ENCODE measurements at places on chromosomes 5 and 9. TPM values are rescaled to one million over a fixed set of nuclear protein-coding genes. Genes with fewer than 3 reads are reported as not detected.
A peak's percentile ranks its signal among the peaks of the same experiment; 100 is the strongest.

- no peak overlapping the region for H3K4me3 ChIP-seq
- no peaks in the 10 kb centered on the region for H3K36me3 ChIP-seq
- DNase-seq = no peak
- H3K27ac ChIP-seq = no peak overlapping the region
- no peaks in the 10 kb centered on the region for H3K27me3 ChIP-seq
- no peaks in the 10 kb centered on the region for H3K4me1 ChIP-seq
These were observed 159.4 kb downstream of the RASEF start for GRCh38 chr9:82903503-82903902.

GRCh38 chr5:144484124-144484897 lies 313.6 kb downstream of the KCTD16 start:
- no peaks in the 10 kb centered on the region for H3K4me1 ChIP-seq
- no peaks in the 10 kb centered on the region for H3K27me3 ChIP-seq
- no peak for DNase-seq
- no peaks in the 10 kb centered on the region for H3K36me3 ChIP-seq

- no peak overlapping the region for H3K27ac ChIP-seq
- no peaks in the 10 kb centered on the region for H3K4me1 ChIP-seq
- no peak overlapping the region for H3K4me3 ChIP-seq
- H3K27me3 ChIP-seq = no peaks in the 10 kb centered on the region
- DNase-seq = no peak
These were observed 76.1 kb downstream of the NREP start for GRCh38 chr5:111680737-111681413.

- no peaks in the 10 kb centered on the region for H3K4me1 ChIP-seq
- DNase-seq = no peak
- H3K36me3 ChIP-seq = no peaks in the 10 kb centered on the region
- no peak overlapping the region for H3K27ac ChIP-seq
- no peaks in the 10 kb centered on the region for H3K27me3 ChIP-seq
These were observed 42.5 kb upstream of the BASP1 start for GRCh38 chr5:17174965-17175364.

DNA sequence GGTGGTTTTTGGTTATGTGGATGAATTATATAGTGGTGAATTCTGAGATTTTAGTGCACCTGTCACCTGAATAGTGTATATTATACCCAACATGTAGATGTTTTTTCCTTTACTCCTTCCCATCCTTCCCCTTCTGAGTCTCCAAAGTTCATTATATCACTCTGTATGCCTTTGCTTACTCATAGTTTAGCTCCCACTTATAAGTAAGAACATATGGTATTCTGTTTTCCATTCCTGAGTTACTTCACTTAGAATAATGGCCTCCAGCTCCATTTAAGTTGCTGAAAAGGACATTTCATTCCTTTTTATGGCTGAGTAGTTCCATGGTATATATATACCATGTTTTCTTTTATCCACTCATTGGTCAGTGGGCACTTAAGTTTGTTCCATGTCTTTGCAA lies 161.6 kb upstream of the CD180 start:
- no peak for DNase-seq
- peaks cover 5% of the 10 kb centered on the region for H3K4me1 ChIP-seq
- no peak overlapping the region for H3K27ac ChIP-seq
- H3K4me3 ChIP-seq = no peak overlapping the region
- H3K36me3 ChIP-seq = no peaks in the 10 kb centered on the region

DNA sequence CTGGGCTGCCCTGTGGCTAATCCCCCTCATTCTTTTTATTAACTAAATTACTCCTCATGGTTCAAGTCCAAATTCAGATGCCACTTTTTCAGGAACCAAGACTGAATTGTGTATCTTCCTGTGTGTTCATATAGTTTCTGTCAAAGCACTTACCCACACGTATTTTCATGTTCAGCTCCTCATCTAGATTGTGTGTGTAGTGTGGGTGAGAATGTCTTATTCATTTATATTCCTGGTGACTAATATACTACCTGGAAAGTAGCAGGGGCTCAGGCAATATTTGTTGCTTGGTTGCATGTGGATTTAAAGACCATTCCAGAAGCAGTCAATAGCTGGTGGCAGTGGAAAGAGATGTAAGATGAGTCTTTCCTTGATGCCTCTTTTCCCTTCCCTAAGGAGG lies 48.5 kb upstream of the SRP19 start:
- H3K36me3 ChIP-seq = no peaks in the 10 kb centered on the region
- no peaks in the 10 kb centered on the region for H3K27me3 ChIP-seq
- no peak for DNase-seq
- H3K4me3 ChIP-seq = no peak overlapping the region
- no peak overlapping the region for H3K27ac ChIP-seq
- H3K4me1 ChIP-seq = no peaks in the 10 kb centered on the region

DNA sequence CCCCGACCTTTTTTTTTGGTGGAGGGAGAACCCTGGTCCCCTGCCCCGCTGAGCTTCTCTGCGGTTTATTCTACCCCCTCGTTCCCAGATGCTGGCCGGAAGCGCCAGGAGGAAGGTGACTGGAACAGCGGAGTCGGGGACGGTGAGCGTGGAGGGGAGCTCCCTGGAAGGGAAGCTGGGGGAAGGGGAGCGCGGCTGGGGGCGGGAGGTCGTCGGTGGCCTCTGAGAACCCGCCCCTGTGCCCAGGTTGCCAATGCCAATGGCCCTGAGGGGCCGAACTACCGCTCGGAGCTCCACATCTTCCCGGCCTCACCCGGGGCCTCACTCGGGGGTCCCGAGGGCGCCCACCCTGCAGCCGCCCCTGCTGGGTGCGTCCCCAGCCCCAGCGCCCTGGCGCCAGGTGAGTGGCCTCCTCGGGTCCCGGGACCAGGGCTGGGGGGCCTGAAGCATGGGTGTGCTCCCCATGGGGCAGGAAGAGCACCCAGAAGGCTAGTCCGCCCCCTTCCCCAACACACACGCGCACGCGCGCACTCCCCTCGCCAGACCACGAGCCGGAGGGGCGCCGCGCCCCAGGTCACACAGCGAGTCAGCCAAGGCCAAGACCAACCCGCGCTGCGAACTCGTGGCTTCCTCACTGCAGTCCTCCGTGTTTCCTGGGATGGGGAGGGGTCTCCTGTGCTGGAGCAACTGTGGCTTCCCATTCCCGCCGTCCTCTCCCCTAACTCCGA lies 10.6 kb downstream of the MYOZ3 start:
- no peak overlapping the region for H3K27ac ChIP-seq
- H3K27me3 ChIP-seq = peaks cover 4% of the 10 kb centered on the region
- peaks cover 9% of the 10 kb centered on the region for H3K4me1 ChIP-seq

DNA sequence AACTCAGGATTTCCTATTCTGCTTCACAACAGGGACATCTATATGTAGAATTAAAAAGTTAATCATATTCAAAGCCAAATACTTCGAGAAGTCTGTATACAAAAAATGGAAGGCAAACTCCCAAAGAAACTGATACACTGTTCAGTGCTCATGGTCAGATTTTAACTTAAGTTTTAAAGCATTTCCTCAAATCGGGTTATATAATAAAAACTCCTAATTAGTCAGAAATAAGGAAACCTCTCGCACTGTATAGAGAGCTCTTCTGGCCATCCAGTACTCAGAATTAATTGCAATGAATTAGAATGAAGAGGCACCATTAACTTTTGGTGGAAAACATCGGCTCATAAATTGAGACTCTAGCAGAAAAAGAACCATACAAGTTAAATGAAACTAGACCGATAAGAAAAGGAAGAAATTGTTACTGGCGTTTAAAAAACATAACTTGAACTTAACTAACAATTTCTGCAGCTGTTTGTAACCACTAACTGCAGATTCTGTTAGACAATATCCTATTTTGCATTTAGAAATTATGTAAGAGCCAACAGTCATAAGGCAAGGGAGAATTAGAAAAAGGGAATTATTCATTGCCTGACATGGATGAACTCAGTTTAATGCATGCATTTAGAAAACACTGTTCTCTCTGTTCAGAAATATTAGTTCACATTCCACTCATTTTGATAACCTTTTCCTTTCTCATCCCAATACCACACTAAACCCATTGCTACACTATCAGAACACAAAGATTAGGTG lies 96.6 kb downstream of the FNBP1 start:
- peaks cover 45% of the 10 kb centered on the region for H3K4me1 ChIP-seq
- no peaks in the 10 kb centered on the region for H3K27me3 ChIP-seq
- H3K27ac ChIP-seq = peak overlapping the region; percentile 65
- no peak overlapping the region for H3K4me3 ChIP-seq
- no peak for DNase-seq
- peaks cover 8% of the 10 kb centered on the region for H3K36me3 ChIP-seq

- H3K27me3 ChIP-seq = no peaks in the 10 kb centered on the region
- DNase-seq = no peak
- no peaks in the 10 kb centered on the region for H3K36me3 ChIP-seq
- H3K27ac ChIP-seq = peak overlapping the region; percentile 73
These were observed 28.1 kb downstream of the FYB1 start for GRCh38 chr5:39191216-39191615.

Gene FBXW11
- 29.1 TPM for total RNA-seq

Gene HAND1
- total RNA-seq = not detected

Gene TRPM3
- not detected for total RNA-seq

Gene NRG2
- 0.13 TPM for total RNA-seq

Gene STC2
- not detected for total RNA-seq

Gene HNRNPH1
- total RNA-seq = 1,706 TPM

Gene PCDHB5
- total RNA-seq = not detected

Gene ZDHHC21
- total RNA-seq = 11.8 TPM

Gene NUP155
- total RNA-seq = 45.9 TPM

Gene SMU1
- 22.3 TPM for total RNA-seq

Gene CDH9
- not detected for total RNA-seq

Gene KLHL3
- 17.8 TPM for total RNA-seq

Gene TGFBI
- total RNA-seq = 22.1 TPM
